ENCODE measurements at places on chromosomes 3 and 15. TPM values are rescaled to one million over a fixed set of nuclear protein-coding genes. Genes with fewer than 3 reads are reported as not detected.

DNA sequence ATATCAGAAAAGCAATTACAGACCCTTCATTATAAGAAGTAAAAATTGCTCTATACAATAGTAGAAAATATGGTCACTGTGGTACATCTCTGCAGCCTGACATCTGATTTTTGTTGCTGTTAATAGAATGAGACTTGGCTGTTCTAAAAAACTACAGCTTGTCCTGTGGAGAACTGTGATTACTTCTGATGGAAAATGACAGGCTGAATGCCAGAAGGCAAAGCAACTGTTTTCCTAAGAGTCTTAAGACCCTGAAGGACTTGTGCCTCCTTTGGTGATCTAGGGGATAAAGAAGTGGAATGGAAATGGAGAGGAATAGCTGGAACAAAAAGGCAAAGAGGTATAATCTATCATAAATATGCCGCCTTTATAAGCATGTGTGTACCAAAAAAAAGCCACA, 314.8 kb downstream of the BCHE start:
- no peak for DNase-seq

- DNase-seq, result no peak
Measured at GRCh38 chr3:103918336-103918735, 1448.4 kb upstream of the ALCAM start.

SIDT1 gene
- total RNA-seq, result 3.5 TPM

GRCh38 chr15:77984446-77984861, 93.1 kb downstream of the TBC1D2B start:
- peak; percentile 44 for DNase-seq

DNA sequence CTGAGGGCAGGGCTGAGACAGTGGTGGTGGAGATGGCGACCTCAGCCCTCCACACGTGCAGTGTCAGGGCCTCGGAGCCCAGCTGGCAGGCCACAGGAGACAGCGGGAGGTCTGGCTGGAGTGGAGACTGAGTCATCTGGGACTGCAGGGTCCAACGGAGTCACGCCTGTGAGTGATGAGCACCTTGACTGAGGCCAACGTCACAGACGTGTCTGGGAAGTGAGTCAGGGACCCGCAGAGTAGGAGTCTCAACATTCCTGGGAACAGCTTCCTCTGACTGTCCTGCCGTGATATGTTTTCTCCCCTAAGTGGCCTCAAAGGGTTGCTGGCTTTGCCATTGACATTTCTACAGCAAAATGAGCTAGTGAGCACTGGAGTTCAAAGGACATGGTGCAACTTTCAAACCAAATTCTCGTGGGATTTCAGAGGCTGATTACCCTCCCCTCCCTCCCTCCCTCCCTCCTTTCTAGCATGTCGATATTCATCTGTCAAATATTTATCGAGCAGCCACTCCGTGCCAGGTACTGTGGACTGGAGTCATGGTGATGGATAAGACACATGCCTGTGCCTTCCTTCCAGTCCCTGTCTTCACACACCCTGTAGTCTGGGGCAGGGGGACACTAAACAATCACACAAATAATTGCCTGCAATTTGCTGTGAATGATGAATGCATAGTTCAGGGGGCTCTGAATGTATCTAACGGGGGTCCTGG, 53.3 kb upstream of the AMOTL2 start:
- no peak for DNase-seq

- DNase-seq, result no peak
Measured at GRCh38 chr3:155890671-155891190, 20.3 kb downstream of the GMPS start.

GRCh38 chr3:155702745-155703591, 41.9 kb downstream of the PLCH1 start:
- peak; percentile 67 for DNase-seq

DNA sequence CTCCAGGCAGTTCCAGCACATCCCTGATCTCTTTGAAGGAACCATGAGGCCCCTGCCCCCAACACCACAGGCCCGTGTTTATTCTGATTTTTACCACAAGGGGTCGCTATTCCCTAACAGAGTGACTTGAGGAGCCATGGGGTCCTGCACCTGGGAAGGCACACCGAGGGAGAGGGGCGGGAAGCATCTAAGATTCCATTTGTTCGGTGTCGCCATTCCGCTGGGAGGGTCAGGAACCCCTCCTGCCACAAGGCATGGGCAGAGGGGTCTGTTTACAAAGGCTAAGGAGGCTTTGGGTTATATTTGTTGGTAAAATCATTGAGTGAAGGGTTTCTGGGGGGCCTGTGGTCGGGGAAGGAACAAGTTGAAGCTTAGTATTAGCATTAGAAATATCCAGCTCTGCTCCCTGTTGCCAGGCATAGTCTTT, 77.1 kb downstream of the WDR76 start:
- DNase-seq, result no peak

DNA sequence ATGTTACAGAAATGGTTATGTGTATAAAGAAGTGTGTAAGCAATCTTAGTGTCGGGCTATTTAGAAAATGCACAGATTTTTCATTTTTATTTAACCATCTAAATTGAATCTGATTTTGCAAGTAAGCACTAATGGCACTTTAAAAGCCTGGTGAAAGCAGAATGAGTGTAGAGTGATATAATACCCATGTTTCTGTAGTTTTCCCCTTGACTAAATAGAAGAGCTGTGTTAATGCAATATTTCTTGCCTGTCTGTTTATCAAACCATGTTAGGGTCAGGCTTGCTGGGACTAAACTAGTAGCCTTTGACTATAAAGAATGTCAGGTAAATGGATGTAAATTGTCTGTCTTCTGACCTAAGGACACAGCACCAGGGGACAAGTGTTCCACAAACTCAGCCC, 714.0 kb downstream of the CADM2 start:
- DNase-seq, result no peak

AMOTL2 gene
- 119 TPM for total RNA-seq

GRCh38 chr15:57797110-57797509, 90.6 kb downstream of the POLR2M start:
- no peak for DNase-seq

CYP11A1 gene
- 1.1 TPM for total RNA-seq

GRCh38 chr3:45719655-45720487, 30.7 kb downstream of the SACM1L start:
- DNase-seq, result no peak

DNA sequence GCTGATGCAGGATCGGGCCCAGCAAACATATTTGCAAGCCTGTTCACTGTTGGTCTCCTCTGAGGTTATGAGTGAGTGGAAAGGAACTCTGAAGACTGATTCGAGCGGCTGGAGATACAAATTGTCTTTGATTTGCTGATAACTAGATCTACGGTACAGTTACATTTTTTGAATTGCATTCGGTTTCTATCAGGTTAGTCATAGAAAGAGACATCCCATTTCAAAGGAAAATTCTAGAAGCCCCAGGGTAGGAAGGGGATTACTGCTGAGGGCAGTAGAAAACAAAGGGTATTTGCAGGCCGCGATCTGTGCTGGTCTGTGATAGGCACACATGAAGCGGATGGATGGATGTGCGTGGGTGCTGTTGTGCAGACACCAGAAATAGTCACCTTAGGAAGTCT, 228.4 kb downstream of the ITPR1 start:
- no peak for DNase-seq

GRCh38 chr15:101070502-101071273, 151.5 kb downstream of the LRRK1 start:
- no peak for DNase-seq

DNA sequence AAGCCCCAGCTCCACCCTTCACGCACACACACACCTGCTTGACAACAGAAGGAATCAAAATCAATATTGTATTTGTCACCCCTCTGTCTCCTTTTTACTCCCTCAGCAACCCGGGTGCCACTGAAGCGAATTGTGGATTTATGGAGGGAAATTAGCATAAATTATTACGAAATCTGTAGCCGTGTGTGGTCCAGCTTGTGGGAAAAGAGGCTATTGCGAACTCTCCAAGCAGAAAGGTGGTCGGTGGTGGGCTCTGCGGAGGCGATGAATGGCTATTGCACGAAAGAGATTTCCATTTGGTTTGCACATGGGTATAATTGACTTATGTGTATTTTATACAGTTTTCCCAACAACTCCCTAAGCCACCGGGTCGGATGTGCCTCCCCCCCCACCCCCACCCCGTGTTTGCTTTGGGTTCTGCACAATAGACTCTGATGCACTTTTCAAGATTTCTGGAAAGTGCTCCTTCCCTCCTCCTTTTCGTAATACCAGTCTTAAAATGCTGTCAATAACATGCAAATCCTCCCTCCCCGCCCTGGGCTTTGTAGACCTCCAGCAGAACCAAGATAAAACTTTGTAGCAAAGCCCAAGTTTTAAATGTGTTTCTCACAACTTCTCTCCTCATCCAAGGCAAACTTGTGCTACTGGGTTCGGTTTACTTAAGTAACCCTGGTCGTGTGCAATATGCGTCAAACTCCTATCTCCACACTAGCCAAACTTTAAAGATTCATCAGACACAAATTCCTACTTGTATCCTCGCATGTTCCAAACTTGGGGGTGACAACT, 3.1 kb upstream of the FOXB1 start:
- no peak for DNase-seq

CPN2 gene
- total RNA-seq, result not detected

EPHB3 gene
- total RNA-seq, result 7.8 TPM

- no peak for DNase-seq
Measured at GRCh38 chr15:38991126-38991525, 426.5 kb upstream of the RASGRP1 start.
